ENCODE measurements at places on chromosomes 12 and 14. TPM values are rescaled to one million over a fixed set of nuclear protein-coding genes. Genes with fewer than 3 reads are reported as not detected.

- no peak overlapping the region for H3K4me3 ChIP-seq
- H3K36me3 ChIP-seq: no peaks in the 10 kb centered on the region
- DNase-seq: no peak
- no peak overlapping the region for H3K27ac ChIP-seq
- H3K27me3 ChIP-seq: no peaks in the 10 kb centered on the region
- no peaks in the 10 kb centered on the region for H3K4me1 ChIP-seq
Observed at GRCh38 chr14:24260026-24260779, 2.8 kb downstream of the TGM1 start.

GRCh38 chr14:26382901-26383685 lies 214.7 kb downstream of the NOVA1 start:
- no peaks in the 10 kb centered on the region for H3K4me1 ChIP-seq
- no peak for DNase-seq
- no peak overlapping the region for H3K27ac ChIP-seq
- H3K36me3 ChIP-seq: no peaks in the 10 kb centered on the region

GRCh38 chr14:71289536-71289935 lies 382.3 kb downstream of the PCNX1 start:
- H3K27ac ChIP-seq: no peak overlapping the region
- DNase-seq: no peak
- H3K36me3 ChIP-seq: no peaks in the 10 kb centered on the region
- peaks cover 4% of the 10 kb centered on the region for H3K4me1 ChIP-seq
- H3K4me3 ChIP-seq: no peak overlapping the region
- no peaks in the 10 kb centered on the region for H3K27me3 ChIP-seq

Gene LRRIQ1
- not detected for total RNA-seq
